ENCODE measurements at places on chromosomes 12 and 14.

DNA sequence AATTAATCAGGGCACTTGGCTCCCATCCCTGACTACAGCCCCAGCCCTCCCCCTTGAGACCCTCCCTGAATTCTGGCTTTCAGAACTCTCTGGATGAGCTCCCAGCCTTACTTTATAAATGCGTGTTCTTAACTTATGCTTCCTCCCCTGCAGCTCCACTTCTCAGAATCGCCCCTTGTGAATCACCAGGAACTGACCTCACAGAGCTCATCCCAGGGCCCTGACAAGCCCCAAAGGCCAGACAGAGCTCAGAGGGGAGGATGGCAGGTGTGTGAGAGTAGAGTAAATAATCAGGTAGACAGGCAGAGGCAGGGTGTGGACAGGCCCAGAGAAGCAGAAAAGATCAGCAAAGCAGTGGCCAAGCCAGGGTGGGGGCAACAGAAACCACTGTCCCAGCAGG, 68.2 kb upstream of the FOXN3 start:
- no peak for DNase-seq

DNA sequence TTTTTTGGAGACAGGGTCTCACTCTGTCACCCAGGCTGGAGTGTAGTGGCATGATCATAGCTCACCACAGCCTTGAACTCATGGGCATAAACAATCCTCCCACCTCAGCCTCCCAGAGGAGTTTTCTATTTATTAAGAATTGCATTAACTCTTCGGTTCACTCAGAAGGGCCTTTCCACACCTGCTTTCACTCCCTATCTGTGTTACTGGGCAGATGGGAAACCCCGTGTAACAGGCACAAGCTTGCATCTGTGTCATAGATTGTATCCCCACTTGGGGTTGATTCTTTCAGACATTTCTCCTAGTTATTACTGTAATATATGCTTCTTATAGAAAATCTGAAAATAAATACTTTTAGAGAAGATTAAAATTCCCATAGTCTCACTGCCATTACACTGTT, 38.7 kb downstream of the STX2 start:
- DNase-seq = no peak

- DNase-seq = no peak
Observed at GRCh38 chr14:74739293-74740030, 23.7 kb upstream of the YLPM1 start.

- no peak for DNase-seq
Observed at GRCh38 chr12:44021471-44021971, 185.6 kb downstream of the TMEM117 start.

DNA sequence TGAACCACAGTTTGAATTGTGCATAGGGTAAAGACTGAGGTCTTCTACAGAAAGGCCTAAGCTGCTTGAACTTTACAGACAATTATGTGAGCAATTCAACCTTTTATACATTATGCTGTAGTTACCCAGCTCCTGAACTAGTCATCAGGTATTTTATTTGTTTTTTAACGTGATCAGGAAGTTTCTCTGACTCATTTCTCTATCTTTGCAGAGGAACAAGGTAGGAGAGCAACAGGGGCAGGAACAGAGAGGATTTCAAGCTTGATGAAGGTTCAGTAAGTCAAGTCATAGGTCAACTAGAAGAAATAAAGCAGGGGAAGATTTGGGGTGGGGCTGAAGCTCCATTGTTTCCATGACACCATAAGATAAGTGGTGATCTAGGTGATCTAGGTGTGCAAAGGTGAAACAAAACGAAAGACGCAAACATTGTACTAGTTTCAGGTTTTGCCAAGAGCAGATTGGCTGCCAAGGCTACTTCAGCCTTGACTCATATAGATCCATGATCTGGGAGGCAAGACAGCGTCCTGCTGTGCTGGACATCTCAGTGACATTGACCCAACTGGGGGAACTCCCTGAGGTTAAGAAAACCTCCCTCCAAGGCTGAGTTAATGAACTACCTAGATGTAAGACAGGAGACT, 198.1 kb downstream of the DAD1 start:
- no peak for DNase-seq

DNA sequence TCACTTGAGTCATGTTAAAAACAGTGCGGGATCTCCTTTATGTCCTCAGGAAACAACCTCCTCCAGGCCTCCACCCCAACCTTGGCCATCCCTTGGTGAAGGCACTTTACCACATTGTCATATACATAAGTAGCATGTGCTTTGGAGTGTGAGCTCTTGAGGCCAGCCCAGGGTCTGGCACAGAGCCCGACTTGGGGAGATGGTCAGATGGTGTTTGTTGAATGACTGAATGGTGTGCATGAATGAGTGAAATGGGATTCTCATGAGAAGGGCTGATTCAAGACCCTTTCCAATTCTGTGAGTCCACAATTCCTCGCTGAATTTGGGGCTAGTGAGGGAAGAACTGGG, 52.9 kb upstream of the DLK1 start:
- DNase-seq = no peak

GRCh38 chr12:47913081-47913480, 8.3 kb upstream of the VDR start:
- no peak for DNase-seq

DNA sequence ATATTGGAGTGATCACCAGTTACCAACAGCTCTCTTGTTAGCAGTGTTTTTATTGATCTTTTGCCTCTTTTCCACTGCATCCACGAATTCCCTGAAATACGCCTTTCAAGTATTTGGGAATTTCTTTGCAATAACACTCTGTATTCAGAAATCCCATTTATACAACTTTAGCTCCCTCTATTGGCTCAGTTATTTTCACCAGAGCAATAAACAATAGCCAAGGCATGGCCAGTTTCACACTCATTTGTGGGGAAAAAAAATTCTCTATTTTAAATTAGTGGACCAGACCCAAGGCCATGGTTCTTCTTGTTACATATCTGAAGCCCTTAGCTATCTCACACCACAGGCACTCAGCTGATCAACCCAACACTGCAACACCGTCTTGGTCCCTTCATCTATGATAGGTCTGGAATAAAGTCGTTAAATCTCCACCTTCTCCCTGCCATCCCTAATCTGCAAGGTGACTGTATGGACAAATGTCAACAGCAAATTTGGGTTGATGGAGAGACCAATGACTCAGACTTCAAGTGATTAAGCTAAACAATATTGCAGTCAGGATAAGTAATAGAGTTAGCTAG, 92.4 kb upstream of the TMEM260 start:
- DNase-seq = no peak

DNA sequence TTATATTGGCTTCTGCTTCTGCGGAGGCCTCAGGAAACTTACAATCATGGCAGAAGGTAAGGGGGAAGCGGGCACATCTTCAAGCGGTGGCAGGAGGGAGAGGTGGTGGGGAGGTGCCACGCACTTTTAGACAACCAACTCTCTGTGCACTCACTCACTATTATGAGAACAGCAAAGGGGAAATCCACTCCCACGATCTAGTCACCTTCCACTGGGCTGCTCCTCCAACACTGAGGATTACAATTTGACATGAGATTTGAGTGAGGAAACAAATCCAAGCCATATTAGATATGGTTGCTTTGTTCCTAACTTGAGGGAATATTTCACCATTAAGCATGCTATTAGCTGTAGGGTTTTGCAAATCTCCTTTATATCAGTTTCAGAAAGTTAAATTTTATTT, 80.3 kb downstream of the UNC79 start:
- no peak for DNase-seq

GRCh38 chr12:108840605-108841332, 16.6 kb downstream of the SSH1 start:
- DNase-seq = no peak

GRCh38 chr14:96790706-96791105, 6.5 kb upstream of the VRK1 start:
- DNase-seq = no peak

DNA sequence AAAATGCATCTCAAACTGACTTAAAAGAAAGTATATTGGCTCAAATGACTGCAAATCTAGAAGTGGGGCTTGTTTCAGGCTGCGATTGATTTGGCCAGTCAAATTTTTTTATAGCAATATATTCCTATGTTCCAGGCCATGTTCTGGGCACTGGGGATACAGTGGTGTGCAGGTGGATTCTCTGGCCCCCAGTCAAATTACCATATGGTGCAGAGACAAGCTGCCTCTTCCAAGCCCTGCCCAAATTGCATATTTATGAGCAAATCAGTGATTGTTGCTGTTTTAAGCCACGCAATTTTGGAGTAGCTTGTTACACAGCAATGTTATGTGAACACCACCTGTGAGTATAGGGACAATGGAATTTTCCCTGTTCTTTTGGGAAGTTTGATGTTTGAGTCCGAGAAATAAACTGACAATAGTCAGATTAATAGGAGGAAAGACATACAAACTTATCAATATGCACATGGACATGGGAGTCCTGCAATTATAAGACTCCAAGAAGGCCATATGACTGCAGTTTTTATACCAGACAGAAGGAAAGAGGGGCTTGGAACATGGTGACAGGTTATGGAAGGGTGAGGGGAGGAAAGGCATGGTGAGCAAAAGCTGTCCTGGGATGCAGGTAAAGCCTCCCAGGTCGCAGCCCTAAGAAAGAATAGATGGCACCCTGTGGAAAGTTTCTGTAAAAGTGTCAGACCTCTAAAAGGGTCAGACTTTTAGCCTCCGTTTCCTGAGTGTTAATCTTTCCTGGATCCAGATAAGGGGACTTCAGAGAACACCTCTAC, 13.1 kb upstream of the CRY1 start:
- no peak for DNase-seq
